ENCODE measurements at places on chromosomes 12 and 14.

DNA sequence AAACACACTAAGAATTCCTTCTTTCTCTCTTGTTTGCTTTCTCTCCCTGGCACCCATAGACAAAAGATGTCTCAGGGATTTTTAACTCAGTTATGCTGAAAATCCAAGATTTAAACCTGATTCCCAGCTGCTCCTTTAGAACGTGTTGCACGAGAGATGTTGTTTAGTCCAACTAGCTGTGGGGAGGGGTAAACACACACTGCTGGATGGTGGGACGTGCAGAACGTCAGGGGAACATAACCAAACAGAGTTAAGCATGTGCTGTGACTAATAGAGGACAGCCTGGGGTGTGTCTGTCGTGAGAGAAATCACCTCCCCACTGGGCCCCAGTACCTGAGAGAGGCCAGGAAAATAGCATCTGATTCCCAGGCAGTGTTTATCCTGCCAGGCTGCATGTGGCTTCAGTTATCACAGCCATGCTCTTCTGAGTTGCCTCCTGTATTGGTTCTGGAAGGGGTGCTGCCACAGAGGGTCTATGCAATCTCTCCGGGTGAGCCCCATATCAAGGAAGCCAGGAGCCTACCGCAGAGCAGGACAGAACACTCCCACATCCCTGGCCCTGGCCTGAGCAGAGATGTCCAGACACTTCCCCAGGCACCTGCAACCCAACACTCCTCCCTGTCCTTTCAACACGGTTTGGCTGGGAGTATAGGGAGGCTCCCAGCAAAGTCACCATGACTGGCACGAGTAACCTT lies 112.7 kb upstream of the EGLN3 start:
- no peak for DNase-seq

GRCh38 chr14:22721213-22721612 lies 45.3 kb upstream of the OXA1L start:
- DNase-seq, result no peak

DNA sequence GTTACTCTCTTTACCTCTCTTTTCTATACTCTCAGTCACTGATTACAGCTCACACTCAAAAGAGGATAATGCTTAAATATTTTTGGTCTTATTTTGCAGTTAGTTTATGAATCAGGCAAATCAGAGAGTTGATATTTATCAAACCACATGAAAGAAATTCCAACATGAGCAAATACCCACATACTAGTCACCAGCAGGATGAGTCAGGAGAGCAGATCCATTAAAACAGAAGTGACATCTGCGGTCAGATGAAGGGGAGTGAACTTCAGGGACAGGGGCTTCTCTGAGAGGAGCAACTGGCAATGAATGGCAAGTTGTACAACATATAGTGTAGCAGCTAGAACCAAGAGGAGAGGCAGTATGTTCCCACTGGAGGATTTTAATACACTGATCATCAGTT lies 258.7 kb downstream of the SYT10 start:
- DNase-seq, result no peak

DNA sequence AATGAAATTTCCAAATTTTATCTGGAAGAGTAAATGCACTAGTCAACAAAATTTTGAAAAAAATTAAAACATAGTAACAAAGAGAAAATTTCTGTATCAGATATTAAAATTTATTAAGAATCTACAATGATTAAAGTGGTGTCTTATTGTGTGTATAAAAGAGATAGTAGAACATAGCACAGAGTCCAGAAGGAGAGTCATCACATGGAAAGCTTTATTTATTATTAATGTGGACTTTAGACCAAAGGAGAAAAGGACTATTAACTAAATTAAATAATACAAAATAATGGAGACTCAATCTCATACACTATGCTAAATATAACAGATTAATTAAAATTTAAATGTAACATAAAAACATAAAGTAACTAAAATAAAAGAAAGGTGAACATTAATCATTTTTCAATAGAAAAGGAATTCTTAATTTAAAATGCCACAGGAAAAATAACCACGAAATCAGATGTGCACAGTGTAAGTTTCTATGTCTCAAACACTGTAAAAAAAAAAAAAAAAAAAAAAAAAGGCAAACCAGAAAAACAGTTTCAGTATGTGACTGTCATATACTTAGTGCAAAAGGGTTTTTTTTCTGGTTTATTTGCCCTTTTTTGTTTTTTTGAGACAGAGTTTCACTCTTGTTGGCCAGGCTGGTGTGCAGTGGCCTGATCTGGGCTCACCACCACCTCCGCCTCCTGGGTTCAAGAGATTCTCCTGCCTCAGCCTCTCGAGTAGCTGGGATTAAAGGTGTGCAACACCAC lies 95.4 kb downstream of the MYF5 start:
- DNase-seq, result no peak

- no peak for DNase-seq
Measured at GRCh38 chr12:131528667-131529066, 182.2 kb upstream of the SFSWAP start.

DNA sequence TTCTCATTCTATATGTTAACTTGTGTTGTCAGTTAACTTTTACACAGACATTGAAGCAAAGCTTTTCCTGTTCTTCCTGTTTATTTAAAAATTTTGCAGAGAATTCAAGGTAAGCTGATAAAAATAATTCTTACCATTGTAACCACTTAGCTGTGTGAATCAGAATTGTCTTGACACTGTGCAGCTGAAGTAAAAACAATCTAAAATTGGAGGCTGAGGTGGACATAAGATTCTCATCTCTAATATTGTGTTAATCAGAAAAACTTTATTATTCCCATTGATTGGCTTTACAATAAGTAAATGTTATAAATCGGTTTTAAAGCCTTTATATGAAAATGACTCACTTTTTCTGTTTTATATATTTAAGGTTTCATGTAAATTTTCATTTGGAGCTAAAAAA lies 240.3 kb upstream of the PLEKHG7 start:
- no peak for DNase-seq

- DNase-seq, result no peak
Measured at GRCh38 chr12:57530396-57531142, 7.9 kb downstream of the MBD6 start.

DNA sequence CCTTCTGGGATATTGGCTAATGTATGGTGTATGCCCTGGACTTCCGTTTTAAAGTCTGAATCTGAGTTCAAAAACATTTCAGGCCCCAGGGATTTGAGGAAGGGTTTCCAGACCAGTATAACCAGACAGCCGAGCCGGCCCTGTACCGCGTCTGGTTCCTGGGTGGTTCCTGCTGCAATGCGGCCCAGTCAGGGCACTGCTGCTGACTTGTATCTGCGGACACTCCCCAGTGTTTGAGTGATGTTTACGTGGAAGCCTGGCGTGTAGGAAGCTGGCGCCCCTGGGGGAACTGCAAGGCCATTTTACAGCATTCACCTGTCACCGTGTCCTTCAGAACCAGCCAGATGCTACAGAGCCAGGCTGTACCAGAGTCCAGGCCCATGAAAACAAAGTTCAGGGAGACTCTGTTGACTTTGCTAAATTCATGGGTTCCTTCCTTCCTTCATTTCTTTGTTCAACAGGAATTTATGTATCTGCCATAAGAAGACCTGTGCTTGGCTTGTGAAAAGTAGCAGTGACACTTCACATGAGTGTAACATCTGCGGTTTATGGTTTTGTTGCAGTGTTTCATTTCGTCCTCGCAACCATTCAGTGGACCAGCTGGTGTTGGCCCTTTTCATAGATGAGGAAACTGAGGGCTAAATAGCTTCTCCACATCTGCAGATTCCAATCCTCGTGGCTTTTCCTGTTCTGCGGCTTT lies 16.8 kb downstream of the EML1 start:
- DNase-seq, result no peak

DNA sequence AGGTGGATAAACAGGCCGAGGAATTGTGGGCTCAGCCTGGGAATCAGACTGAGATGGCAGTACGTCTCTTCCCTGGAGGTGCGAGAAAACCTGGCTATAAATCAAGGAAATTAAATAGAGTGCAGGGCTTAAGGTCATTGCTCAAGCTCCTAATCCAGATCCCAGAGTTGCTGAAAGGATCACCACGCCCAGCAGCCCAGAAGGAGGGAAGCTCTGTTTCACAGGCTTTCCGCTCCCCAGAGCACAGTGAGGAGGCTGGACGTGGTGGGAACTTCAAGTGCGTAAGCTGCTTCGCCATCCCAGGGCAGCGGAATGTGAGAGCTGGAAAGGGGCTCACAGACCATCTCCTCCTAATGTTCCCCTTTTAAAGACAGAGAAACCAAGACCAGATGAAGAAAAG lies 651.6 kb upstream of the TBX3 start:
- no peak for DNase-seq

DNA sequence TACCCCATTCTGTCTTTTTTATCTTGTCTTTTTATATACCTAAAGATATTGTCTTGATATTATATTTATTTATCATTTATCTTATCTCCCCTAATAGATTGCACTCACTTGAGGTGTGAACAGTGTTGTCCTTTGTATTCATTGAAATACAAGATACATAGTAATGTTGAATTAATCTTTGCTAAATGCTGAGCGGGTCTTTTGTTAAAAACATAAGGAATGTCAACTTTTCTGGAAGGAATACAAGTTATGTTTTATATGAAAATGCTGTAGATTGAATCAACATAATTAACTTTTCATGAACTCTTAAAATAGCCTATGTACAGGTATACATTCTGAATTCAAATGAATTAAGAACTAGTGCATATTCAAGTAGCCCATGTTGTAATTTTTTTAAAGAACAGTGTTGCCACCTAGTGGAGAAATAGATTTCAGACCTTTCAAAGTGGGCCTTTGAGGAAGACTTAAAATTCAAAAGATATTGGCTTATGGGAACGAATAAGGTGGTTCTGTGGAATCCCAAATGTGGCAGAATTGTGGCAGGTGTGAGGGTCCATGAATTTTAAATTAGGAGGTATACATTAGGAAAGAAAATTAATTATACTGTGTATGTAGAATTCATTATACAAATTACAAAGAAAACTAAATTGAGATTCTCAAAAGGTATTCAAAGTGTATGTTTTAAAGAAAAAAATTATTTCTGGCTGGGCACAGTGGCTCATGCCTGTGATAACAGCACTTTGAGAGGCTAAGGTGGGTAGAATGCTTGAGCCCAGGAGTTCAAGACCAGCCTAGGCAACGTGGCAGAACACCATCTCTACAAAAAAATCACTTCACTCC lies 19.1 kb downstream of the BBOF1 start:
- DNase-seq, result no peak

- DNase-seq, result no peak
Measured at GRCh38 chr14:97109234-97109633, 312.1 kb downstream of the VRK1 start.

GRCh38 chr12:109291521-109292341 lies 17.4 kb downstream of the FOXN4 start:
- no peak for DNase-seq

- peak; percentile 12 for DNase-seq
Measured at GRCh38 chr14:102805371-102805891, 28.2 kb downstream of the TRAF3 start.

DNA sequence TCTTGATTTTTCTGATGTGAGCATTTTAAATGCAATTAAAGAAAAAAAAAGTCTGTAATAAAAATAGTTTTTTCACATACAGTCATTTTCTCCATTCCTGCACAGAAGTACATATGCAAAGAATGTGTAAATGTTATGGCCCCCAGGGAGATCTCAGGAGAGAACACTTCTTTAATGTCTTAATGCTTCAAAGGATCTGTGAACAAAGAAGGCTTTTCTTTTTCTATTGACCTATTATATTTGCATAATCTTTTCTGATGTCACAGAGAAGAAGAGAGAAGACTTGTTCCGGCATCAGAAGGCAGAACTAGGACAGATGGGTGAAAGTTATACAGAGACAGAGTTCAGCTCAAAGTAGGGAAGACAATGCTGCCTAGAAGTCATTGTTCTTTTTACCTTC lies 413.5 kb upstream of the STXBP6 start:
- no peak for DNase-seq

Measured in CD4-positive, alpha-beta T cell treated with Interferon gamma for 1 hour (primary cell).